ENCODE measurements at places on chromosomes 5 and 9. TPM values are rescaled to one million over a fixed set of nuclear protein-coding genes. Genes with fewer than 3 reads are reported as not detected.

AIF1L gene
- total RNA-seq = 1.4 TPM

SPATA31A7 gene
- total RNA-seq = not detected

SLC6A19 gene
- total RNA-seq = not detected

EPB41L4B gene
- total RNA-seq = 0.93 TPM

MSX2 gene
- total RNA-seq = 0.36 TPM

OR1J2 gene
- total RNA-seq = not detected

ZBTB34 gene
- total RNA-seq = 5.0 TPM

HMMR gene
- total RNA-seq = 87.2 TPM

HSPA4 gene
- 236 TPM for total RNA-seq

HAPLN1 gene
- total RNA-seq = 35.6 TPM

CTXN3 gene
- not detected for total RNA-seq

LRRC19 gene
- not detected for total RNA-seq

RGS7BP gene
- total RNA-seq = not detected

SEMA5A gene
- total RNA-seq = 12.0 TPM

PTPDC1 gene
- total RNA-seq = 11.5 TPM

EPB41L4A gene
- 1.2 TPM for total RNA-seq

HSPB3 gene
- 2.4 TPM for total RNA-seq

QRFP gene
- total RNA-seq = not detected

IL13 gene
- not detected for total RNA-seq

FAM120A gene
- 57.1 TPM for total RNA-seq

MVB12B gene
- 10.7 TPM for total RNA-seq

SPINK6 gene
- 0.89 TPM for total RNA-seq

STKLD1 gene
- total RNA-seq = 0.91 TPM

FAM221B gene
- not detected for total RNA-seq

CDH12 gene
- 2.2 TPM for total RNA-seq

PCDHA12 gene
- 3.8 TPM for total RNA-seq

MZB1 gene
- total RNA-seq = not detected

VAV2 gene
- total RNA-seq = 14.4 TPM

C9orf57 gene
- not detected for total RNA-seq

MARCOL gene
- not detected for total RNA-seq

RAB3C gene
- not detected for total RNA-seq

GARIN3 gene
- total RNA-seq = not detected

POLK gene
- 36.1 TPM for total RNA-seq

GPR151 gene
- total RNA-seq = not detected

TBC1D13 gene
- total RNA-seq = 43.6 TPM

DBH gene
- total RNA-seq = 0.02 TPM

SOHLH1 gene
- total RNA-seq = not detected

FYB1 gene
- total RNA-seq = 0.05 TPM

MAMDC2 gene
- total RNA-seq = 4.2 TPM

GPRIN1 gene
- 24.6 TPM for total RNA-seq

C5orf52 gene
- total RNA-seq = not detected

TPPP gene
- 0.05 TPM for total RNA-seq

PCA3 gene
- not detected for total RNA-seq

PLAC8L1 gene
- not detected for total RNA-seq

PCDHA1 gene
- total RNA-seq = 0.02 TPM

CCL27 gene
- total RNA-seq = not detected

FBLL1 gene
- total RNA-seq = not detected

BAAT gene
- total RNA-seq = not detected

F2RL2 gene
- 0.59 TPM for total RNA-seq
